Testis (tissue), 5 donors: ENCODE measurements at places on chromosomes 1 and 21. TPM values are rescaled to one million over a fixed set of nuclear protein-coding genes. Genes with fewer than 3 reads are reported as not detected.
A peak's percentile ranks its signal among the peaks of the same experiment; 100 is the strongest.

GRCh38 chr1:75722966-75723365 is 1.5 kb upstream of the ACADM start:
- peaks cover 19% of the 10 kb centered on the region for H3K4me1 ChIP-seq
- H3K4me3 ChIP-seq: peak overlapping the region; percentile 79
- H3K36me3 ChIP-seq: no peaks in the 10 kb centered on the region

The PDZK1IP1 gene
- 1.5 TPM for total RNA-seq

The SPATA17 gene
- total RNA-seq: 28.8 TPM

The RGS13 gene
- 0.25 TPM for total RNA-seq
